ENCODE measurements at places on chromosomes 12 and 14. TPM values are rescaled to one million over a fixed set of nuclear protein-coding genes. Genes with fewer than 3 reads are reported as not detected.

The COQ10A gene
- total RNA-seq, result 12.8 TPM

The RD3L gene
- not detected for total RNA-seq

GRCh38 chr12:57215065-57215464, 1.5 kb upstream of the NXPH4 start:
- no peak for DNase-seq

The NANOG gene
- 0.50 TPM for total RNA-seq

DNA sequence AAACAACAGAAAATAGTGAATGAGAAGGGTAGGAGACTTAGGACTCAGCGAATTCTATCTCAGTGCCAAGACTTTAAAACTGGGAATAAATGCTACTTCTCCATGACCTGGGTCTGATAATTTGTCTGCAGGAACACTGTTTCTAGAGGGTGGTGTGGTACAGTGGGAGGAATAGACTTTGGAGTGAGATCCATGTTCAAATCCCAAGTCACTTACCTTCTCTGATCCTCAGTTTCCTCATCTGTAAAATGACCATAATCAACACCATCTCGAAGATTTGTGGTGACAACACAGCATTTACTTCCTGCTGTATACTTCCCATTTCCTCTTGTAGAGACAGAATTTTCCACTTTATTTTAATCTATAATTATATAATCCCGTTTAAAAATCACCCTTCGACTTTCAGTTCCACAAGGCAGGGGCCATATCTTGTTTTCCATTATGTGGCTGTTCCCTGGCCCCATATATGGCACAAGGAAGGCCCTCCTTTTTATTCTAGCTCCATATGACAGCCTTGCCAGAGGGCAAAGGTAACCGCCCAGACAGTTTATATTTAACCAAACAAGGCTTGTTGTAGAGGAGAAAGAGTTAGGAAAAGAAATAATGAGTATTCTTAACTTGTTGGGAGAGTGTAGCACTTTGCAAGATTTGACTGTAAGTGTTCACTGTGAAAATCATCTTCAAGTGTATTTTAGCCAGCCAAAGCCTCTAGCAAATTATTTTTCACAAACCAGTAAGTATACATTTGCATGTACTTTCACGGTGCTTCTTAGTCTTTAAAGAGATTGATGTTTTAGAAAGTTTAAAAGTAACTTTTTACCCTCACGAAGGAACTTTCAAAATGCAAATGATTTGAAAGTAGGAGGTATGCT, 243.1 kb downstream of the AKAP6 start:
- DNase-seq, result no peak

DNA sequence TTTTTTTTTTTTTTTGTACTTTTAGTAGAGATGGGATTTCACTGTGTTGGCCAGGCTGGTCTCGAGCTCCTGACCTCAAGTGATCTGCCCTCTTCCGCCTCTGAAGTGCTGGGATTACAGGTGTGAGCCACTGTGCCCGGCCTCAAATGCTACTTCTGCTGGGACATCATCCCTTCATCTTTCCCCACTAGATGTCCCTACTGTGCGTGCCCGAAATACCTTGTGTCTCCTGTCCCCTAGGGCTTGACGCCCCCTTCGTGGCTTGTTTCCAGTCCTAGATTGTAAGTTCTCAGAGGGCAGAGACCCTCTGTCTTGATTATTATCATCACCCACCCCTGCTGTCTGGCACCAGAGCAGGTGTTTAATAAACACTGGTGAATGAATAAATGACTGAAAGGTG, 14.9 kb downstream of the CCDC63 start:
- DNase-seq, result no peak

- DNase-seq, result no peak
Measured at GRCh38 chr14:68780358-68781160, 12.3 kb downstream of the ZFP36L1 start.

The SPTB gene
- total RNA-seq, result 0.26 TPM

DNA sequence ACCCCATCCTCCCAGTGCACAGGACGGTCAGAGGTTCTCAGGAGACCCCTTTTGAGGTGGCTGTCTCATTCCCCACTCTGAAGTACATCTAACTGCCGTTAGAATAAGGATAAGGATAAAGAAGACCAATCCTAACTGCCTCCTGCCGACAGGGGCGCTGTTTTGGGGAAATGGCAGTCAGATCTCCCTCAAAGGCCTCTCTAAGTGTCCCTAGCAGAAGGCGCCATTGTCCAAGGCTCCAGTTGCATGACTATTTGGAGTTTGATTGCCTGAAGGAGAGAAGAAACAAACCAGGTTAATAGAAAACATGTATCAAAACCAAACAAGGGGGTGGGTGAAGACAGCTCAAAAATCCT, 29.1 kb upstream of the KLRB1 start:
- no peak for DNase-seq

Data from osteocyte (in vitro differentiated cells).